ENCODE measurements at places on chromosomes 3 and 15.

GRCh38 chr15:89412905-89413411 is 78.3 kb upstream of the POLG start:
- DNase-seq: no peak

DNA sequence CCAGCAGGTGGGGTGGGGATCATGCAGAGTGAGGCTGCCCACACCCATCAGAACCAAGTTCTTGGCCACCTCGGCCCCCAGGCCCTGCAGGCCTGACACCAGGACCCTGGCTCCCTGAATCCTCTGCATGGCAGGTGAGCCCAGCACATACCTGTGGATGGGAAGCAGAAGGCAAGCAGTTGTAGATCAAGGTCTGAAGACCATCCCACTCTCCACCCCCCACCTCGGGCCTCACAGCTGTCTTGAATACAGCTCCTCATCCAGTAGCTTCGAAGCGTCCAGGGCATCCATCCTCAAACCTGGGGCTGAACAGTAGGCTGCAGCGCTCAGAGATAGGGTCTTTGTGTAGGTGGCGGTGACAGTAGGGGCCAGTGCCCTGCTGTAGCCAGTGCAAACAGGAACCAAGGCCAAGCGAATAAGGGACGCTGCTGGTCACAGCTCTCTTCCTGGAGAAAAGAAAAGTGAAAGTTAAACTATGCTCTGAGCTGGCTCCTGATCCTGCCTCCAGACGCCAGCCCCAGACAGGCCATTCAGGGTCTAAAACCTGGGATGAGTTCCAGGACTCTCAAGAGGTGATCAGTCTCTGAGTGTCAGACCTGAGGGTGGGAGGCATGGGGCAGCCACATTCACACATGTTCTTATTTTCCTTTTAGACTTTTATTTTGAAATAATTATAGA is at the start of gene UBA7:
UBA7 (minus strand) TSS at position 457 of the 678 bp plus-strand sequence; CDS start at position 291, 166 bp downstream.
- peak; percentile 49 for DNase-seq

DNA sequence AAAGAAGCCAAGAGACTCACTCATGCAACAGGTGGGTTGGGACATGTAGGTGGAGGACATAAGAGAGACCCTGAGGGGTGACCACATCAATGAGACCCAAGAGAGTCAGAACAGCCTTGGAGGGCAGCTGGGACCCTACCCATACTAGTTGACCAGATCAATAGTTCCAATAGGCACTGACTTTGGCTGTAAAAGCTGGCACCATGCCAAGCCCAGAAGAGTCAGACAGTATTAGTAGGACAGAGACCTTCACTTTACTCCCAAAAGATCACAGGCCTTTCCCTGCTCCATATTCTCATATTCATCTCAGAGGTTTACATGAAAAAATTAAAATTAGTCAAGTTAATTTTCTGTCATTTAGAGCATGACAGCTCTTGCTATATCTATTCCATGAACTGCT is 20.9 kb upstream of the GABRR3 start:
- DNase-seq: no peak

GRCh38 chr3:158105119-158105709 is 1.0 kb downstream of the SHOX2 start:
- DNase-seq: no peak

DNA sequence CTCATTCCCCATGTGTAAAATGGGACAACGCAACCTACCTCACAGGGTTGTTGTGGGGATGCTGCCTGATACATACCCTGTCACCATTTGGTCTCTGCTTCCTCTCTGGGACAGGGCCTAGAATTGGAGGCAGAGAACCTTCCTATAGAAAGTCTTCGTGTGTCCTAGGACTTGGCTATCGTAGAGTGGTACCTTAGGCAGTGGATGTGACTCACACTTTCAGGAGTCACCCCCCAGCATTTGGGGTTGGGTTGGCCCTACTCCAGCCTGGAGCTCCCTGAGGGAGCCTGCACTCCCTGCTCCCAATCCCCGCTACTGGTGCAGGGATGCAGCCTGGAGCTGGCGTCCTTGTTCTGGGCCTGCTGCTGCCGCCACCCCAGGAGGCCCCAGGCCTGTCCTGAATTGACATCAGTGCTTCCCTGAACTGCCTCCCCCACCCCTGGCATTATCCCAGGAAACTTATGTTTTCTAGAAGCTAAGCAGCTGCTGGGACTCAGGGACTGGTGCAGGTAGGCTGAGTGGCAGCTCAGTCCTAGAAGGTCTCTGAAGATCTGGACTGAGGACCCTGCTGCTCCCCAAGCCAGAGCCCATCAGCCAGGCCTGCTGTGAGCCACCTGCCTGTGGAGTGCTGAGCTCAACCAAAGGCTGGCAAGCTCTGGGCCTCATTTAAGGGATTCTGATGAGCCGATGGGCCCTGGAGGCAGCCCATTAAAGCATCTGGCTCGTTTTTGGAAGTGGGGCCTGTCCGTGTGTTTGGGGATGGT is 9.9 kb downstream of the C15orf39 start:
- DNase-seq: no peak

DNA sequence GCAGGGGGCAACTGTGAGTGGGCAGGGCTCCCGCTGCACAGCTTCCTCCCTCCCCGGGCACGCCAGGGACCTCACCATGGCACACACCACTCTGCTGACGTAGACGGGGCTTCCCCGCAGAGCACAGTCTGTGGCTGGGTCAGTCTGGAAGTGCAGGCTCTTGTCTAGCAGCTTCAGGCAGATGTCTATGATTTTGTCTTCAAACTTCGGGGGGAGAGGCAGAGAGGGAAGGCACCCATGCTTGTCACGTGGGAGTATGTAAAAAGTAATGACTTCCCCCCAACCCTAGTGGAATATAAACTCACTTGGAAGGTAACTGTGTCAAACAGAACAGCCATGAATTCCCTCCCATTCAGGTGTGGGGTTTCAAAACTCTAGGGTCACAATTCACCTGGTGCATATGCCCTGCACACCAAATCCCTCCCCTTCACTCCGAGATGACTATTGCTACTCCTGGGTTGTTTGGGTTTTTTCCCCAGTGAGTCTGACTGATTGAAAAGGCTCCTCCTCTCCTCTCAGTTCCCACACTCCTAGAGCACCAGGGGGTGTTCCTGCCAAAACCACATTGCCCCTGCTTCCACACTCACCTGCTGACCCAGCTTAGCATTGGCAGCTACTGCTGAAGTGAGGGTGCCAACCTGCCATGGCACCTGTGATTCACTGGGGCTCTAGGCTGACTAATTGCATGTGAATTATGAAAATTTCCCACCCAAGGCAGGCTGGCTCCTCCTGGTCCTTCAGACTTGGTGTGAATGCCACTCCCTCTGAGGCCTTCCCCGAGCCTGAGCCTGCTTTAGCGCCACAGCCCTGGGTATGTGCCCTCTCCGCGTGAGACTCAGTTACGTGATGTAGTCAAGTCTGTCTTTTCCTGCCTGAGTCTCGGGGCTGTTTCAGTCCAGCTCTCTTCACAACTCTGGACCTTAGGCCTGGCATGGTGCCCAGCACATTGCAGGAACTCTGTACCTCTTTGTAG is 13.0 kb downstream of the TGM5 start:
- no peak for DNase-seq

DNA sequence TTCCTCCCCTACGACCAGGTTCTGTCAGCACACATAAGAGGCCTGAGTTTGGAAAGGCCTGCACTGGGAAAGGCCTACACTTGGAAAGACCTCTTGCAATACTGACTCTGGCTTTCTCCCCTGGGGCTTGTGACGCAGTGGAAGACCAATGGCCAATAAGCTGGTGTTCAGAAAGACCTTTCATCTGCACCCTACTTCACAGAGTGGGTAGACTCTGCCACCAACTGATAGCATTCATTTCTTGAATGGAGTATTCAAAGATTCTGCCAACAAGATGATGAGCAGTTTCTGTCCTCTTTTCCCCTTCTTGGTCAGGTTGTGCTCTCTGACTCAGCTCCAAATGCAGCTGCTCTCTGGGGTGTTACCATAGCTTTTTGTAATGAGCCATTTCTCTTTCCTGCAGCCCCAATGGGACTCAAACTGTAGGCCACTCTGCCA is 48.8 kb downstream of the TIPARP start:
- DNase-seq: no peak

- no peak for DNase-seq
Measured at GRCh38 chr3:71684757-71685386, 40.3 kb downstream of the EIF4E3 start.

GRCh38 chr15:77607894-77608261 is 24.8 kb downstream of the LINGO1 start:
- no peak for DNase-seq

GRCh38 chr3:24160424-24161095 is 215.5 kb downstream of the NR1D2 start:
- DNase-seq: no peak

- DNase-seq: no peak
Measured at GRCh38 chr15:82847703-82848102, 38.3 kb downstream of the WHAMM start.

GRCh38 chr3:17749281-17749680 is 6.8 kb upstream of the TBC1D5 start:
- no peak for DNase-seq

GRCh38 chr15:27847775-27848710 is 251.1 kb downstream of the OCA2 start:
- DNase-seq: no peak

- DNase-seq: no peak
Measured at GRCh38 chr3:137460944-137461343, 303.2 kb upstream of the SOX14 start.

DNA sequence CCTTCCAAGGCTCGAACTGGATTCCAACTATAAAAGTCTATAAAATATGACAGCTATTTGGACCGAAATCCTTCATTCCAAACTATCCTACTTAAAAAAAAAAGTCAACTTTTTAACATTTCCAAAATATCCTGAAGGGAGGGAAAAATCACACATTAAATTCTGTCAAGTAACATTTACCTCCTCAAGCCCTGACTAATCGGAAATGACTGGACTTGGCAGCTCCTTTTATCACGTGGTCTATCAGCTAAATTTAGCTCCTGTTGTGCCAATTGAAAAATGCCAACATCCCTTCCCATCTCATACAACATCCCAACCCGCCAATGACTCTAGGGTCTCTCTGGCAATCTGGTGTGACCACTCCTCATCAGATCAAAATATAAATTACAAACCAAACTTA is 297.9 kb downstream of the FHIT start:
- DNase-seq: no peak

DNA sequence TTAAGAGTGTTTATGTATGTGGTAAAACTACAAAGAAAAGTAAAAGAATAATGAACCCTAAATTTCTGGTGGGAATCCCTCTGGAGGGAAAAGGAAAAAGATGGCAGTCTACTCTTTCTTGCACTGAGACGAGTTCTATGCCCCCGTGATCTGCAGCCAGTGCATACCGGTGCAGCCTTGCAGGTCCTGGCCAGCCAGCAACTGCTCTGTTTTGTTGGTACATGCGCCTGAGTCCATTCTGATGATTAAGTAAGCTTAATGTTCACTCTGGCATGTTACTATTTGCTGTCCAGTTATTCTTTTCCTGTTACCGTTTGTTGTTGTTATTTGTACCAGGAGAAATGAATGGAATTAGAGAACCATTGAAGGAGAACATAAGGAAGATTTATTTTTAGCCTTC is 95.1 kb upstream of the TMC3 start:
- no peak for DNase-seq

- DNase-seq: no peak
Measured at GRCh38 chr3:78894787-78895186, 873.0 kb downstream of the ROBO1 start.

DNA sequence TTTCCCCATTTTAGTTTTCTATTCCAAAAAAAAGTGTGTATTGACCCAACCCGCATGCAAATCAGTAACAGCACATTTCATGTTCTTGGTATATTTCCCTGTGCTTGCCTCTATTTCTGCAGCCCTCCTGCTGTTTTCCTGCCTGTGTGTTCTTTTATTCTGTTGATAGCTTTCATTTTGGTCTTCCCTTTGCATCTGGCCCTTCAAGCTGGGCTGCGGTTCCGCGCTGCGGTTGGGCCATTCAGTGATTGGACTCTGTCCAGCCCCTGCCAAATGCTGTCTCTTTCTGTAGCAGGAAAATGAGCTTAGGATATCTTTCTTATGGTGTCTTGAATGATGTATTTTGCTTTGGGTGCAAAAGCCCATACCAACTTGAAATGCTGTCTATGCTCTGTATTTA is 49.9 kb downstream of the ZNF621 start:
- DNase-seq: no peak

GRCh38 chr3:72134989-72135451 is 350.1 kb upstream of the PROK2 start:
- DNase-seq: no peak

DNA sequence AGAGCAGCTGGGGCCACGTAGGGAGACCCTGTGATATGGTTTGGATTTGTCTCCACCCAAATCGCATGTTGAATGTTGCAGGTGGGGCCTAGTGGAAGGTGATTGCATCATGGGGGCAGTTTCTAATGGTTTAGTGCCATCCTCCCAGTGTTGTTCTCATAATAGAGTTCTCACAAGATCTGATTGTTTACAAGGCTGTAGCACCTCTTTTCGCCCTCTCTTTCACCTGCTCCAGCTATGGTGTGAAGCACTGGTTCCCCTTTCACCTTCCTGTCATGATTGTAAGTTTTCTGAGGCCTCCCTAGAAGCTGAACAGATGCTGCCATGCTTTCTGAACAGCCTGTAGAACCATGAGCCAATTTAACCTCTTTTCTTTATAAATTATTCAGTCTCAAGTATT is 198.9 kb upstream of the CBLB start:
- DNase-seq: no peak

DNA sequence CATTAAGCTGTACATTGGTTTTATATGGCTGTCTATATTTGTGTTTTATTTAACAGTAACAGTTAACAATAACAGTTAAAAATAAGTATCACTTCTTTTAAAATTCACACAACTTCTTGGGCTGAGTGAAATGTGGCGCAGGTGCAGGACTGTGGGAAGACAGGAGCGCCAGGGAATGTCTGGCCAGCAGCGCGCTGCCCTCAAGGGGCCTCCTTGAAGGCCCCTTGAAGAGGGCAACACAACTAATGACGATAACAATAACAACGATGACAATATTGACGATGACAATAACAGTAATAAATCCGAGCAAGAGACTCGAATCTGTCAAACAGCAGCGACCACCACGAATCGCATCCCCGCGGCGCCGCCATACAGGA is 411 bp upstream of the PPP2R3A start:
- no peak for DNase-seq

DNA sequence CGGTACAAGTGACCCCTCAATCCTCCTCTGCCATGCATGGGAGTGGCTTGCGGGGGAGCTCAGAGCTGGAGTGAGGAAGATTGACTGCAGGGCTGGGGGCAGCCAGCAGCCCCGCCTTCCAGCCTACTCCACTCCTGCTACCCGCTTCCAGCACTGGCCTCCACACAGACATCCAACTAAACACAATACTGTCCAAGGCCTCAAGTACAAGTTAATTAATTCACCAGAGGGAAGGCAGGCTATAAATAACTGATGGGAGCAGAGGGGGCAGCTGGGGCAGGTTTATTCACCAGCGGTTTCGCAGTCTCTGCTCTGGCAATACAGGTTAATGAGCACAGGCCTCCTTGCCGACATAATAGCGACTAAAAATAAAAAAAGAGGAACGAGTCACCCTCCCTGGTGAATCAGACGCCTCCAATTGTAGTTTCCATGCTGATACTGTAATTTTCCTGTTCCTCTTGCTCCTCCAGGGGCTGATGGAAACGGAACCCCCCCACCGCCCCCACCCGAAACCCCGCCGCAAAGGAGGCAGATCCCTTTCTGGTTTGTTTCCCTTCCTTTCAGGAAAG is 166.4 kb upstream of the TLE3 start:
- no peak for DNase-seq

GRCh38 chr3:178483704-178484103 is 52.5 kb upstream of the KCNMB2 start:
- DNase-seq: no peak

Measured in stimulated activated CD4-positive, alpha-beta T cell treated with anti-CD3 and anti-CD28 coated beads, Interleukin-2, amount 100 ng/mL, for 24 hours (primary cell).